NB4 (cell line): ENCODE measurements at places on chromosomes 11 and 22.

- no peak for DNase-seq
Measured at GRCh38 chr11:27864091-27864491, 163.8 kb upstream of the BDNF start.

DNA sequence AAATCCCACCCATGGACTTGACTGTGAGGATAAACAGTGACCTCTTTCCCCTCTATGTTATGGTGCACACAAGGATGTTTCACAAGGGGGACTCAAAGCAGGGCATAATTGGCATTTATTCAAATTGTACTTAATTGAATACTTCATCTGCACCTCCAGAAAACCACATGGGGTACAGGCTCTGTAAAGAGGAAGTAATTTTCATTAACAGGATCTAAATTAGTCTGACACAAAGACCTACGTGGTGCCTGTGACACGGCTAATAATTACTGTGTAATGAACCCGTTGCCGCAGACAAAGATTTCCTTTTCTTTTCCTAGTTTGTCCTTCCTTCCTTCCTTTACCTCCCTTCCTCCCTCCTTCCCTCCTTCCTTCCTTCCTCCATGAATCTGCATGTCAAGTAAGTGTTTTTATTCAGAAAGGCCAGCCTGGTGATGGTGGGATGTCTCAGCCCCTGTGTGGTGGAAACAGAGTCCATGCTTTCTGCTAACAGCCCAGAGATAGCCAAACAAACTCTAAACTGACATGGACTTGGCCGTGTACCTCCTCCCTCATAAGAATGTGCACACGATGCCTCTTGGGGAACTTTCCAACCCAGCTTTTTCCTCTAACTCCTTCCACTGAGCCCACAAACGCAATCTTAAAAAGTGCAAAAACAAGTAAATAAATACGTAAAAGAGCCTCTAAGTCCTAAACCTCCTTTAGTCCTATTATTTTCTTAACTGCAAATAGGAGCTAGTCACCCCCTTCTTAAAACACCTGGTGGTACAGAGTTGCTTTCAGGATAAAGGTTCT is 118.8 kb downstream of the INSC start:
- DNase-seq, result no peak

- DNase-seq, result no peak
Measured at GRCh38 chr11:45904309-45904915, 2.7 kb downstream of the FREY1 start.

GRCh38 chr11:65291613-65292012 is 23.1 kb upstream of the CDC42EP2 start:
- no peak for DNase-seq

GRCh38 chr11:117654281-117655255 is 142.4 kb downstream of the DSCAML1 start:
- no peak for DNase-seq

- no peak for DNase-seq
Measured at GRCh38 chr11:133993921-133994320, 37.2 kb upstream of the IGSF9B start.

DNA sequence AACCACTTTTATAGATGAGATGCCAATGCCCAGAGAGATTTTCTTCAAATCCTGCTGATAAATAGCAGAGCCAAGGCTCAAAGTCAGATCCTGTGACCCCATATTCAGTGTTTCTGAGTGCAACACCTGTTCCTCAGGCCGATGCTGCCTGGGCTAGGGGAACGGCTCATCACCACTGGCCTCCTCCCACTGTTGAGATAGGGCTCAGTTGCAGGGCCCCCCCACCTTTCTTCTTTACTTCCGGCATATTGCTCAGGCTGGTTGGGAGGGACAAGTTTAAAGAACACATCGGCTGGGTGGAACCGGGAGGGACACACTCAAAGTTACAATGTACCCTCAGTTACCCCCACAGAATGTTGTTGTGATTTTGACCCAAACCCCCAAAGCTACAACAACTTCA is 88.3 kb upstream of the CRTAM start:
- no peak for DNase-seq

DNA sequence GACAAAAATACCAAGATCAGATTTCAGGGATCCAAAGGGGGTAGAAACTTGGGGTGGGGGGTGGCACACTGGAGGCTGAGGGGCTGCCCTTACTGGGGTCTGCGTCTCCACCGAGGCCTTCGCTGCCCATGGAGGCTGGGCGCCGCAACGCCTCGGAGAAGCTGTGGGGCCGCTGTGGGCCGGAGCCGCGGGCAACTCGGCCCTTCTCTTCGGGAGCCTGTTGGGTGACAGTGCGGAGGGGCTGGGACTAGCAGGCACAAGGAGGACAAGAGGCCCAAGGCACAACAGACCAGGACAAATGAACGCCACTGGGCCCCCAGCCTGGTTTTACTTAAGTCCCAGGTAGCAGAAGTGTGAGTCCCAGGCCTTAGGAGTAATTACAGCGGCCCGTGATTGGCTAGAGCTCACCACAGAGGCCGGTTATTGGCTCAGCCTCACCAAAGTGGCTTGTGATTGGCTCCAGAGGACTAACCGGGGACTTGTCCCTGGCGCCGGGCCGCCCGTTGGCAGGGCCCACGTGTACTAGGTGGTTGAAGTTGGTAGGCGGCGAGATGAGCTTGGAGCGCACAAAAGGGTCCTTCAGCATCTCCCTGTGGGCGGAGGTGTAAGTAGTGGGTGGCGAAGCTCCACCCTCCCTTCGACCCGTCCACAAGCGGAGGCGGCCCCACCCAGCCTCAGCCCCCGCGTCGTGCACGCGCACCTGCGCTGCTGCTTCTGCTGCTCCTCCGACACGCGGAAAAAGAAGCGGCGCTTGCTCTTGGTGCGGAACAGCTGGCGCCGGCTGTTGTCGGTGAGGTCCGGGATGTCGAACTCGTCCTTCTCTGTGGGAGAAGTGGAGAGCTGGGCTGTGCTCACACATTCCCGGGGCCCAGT is 16.5 kb upstream of the MEN1 start:
- no peak for DNase-seq

DNA sequence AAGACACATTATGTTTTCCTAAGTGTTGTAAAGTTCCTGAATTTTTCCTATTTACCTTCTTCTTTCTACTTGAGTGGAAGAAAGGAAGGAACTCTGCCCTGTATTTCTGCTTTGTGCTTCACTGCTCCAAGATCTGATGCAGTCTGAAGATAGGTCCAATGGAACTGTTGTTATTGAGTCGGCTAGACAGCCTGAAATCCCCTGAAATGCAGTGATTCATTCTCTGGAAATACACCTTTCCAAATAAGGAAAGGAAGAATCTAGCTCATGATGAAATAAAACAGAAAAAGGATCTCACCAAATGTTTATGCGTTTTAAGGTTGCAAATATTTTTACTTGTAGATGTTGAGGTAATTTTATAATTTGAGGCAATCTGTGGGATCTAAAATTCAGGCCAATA is 322.8 kb downstream of the GUCY1A2 start:
- DNase-seq, result no peak

- no peak for DNase-seq
Measured at GRCh38 chr11:21564095-21564494, 628.8 kb upstream of the ANO5 start.

DNA sequence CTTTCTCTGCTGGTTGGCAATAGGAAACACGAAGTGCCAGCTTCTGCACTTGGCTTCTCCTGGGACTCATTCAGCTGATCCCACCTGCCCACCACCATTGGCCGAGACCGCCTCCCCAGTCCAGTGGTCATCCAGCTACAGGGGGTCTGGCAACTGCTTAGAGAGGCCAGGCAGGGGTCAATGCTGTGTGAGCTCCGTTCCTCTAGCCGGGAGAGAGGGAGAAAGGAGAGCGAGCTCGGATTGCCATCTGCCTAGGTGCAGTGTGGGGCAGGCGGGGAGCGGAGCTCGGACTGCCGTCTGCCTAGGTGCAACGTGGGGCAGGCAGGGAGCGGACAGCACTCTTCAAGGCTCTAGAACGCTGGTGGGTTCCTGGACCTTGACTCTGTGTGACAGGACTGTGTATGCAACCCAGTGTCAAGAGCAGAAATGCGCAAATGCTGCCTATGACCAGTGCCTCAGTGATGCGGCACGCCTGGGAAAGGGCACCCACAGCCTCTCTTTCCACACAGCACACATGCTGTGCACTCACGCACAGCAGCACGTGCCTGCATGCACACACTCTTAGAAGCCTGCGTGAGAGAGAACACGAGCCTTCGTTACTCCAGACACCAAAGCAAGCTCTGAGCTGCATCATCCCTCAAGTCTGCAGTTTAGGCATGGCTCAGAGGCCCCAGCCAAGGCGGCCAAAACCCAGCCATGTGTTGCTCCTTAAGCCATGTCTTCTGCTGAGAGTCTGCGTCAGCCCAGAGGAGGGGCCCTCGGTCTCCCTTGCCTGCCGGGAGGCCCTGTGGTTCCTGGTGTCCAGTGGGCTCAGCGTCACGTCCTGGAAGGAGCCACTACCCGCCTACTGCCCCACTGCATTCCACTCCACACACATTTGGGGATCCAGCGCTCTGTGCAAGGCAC is 26.8 kb upstream of the JAM3 start:
- no peak for DNase-seq

- DNase-seq, result no peak
Measured at GRCh38 chr11:19753451-19754106, 40.9 kb downstream of the NAV2 start.

DNA sequence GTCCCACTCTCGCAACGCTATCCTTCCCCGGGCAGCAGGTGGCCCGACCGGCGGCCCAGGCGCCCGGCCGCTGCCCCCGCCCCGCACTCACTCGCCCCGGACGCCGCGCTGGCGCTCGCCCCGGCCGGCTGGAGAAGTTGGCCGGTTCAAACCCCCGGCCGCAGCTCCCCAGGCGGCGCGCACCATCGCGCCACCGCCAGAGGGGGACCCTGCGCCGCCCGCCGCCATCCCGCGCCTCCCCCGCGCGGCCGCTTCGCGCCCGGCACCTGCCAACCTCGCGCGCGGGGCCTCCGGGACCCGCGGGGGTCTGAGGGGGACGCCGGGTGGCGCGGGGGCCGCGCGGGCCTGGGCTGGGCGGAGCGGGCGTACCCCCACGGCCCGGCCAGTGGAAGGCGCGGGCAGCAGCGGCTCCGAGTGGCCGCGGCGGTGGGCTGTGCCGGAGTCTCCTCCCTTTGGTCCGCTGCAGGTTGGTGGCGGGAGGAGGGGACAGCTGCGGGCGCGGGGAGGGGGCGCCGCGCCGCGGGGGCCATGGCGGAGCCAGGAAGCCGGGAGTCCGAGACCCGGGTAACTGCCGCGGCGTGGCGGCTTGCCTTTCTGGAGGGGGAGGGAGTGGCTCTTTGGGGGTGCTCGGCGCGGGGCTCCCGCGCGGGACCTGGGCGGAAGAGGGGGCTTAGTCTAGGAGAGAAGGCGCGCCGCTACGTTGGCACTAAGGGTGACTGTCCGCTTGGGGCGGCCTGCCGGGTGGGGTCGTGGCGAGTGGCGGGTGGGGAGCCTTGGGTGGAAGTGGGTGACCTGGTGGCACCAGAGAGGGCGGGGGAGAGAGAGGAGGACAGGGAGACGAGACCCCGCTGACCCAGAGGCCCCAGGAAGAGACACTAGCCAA is at the start of the genes MPST and TST:
Gene MPST (plus strand): TSS at position 434 of the 883 bp plus-strand sequence. CDS start 95 bp downstream, at position 529.
Gene TST (minus strand): TSS at position 139 of the 883 bp plus-strand sequence. CDS start 715 bp downstream, outside the sequence.
- peak; percentile 87 for DNase-seq

DNA sequence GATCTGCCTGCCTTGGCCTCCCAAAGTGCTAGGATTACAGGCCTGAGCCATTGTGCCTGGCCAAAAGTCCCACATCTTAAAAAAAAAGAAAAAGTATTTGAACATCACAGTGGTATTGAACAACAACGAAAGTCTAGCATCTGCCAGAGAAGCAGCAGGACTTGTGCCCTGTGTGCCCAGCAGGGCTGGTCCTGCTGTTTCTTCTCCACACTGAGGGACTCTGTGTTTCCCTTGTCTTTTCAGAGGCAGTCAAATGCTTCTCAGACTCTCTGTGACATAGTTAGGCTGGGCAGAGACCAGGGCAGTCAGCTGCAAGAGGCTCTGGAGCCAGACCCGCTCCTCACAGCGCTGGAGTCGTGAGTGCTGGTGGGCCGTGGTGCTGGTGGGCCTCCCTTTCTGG is 56.2 kb downstream of the SBF1 start:
- no peak for DNase-seq

GRCh38 chr11:2701230-2701629 is 1.4 kb upstream of the KCNQ1OT1 start:
- no peak for DNase-seq

DNA sequence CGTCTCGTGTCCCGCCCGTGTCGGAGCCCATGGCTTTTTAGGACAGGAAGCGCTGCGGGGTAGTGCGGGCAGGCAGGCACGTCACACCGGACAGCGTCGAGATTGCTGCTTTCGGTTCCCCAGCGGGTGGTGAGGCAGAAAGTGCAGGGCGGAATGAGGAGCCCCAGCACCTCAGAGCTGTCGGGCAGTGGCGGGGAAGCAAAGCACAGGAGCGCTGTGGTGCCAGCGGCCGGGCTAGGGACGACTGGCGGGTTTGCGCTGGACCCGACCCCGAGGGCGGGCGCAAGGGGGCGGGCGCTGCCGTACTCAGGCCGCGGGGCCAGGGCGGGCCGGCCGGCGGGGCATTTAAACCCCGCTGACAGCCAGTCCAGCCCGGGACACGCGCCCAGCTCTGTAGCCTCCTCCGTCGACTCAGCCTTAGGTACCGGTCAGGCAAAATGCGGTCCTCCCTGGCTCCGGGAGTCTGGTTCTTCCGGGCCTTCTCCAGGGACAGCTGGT is at the start of gene SLC37A2:
Gene SLC37A2 (plus strand): TSS at position 375 of the 498 bp plus-strand sequence. CDS start 63 bp downstream, at position 438.
- DNase-seq, result peak; percentile 87

DNA sequence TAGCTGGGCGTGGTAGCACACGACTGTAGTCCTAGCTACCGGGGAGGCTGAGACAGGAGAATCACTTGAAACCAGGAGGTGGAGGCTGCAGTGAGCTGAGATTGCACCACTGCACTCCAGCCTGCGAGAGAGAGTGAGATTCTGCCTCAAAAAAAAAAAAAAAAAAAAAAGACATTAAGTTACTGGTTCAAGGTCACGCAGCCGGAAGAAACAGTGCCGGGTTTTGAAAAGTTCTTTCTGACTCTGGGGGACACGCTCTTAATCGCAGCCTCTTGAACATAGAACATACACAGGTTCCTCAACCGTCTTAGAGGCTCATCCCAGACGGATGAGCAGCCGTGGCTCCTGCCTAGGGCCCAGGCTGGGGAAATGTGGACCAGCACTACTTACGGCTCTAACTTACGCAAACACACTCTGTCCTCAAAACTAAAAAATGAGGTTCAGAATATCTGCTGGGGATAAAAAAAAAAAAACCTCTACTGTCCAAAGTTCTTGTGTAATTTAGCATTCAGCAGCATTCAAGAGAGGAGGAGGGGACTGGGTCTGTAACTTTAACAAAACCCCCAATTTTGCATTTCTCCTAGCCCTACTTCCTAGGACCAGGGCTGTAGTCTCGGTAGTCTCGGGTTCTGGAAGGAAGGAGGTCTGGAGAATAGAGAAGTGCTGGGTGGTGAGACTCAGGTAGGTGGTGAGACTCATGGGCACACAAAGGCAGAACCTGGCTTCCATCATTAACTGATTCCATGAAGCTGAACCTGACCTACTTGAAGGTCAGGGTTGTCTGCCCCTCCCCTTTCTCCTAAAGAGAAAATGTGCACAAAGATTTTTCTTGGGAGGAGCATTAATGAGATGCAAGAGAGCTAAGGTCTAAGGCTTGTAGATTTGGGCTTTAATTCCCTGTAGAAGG is 6.0 kb downstream of the SPTBN2 start:
- no peak for DNase-seq

GRCh38 chr22:47205081-47205491 is 442.6 kb downstream of the TBC1D22A start:
- DNase-seq, result no peak
